Stimulated activated naive CD8-positive, alpha-beta T cell treated with anti-CD3 and anti-CD28 coated beads, Interleukin-15, amount 100 ng/mL, for 72 hours (primary cell): ENCODE measurements at places on chromosomes 11 and 22.

DNA sequence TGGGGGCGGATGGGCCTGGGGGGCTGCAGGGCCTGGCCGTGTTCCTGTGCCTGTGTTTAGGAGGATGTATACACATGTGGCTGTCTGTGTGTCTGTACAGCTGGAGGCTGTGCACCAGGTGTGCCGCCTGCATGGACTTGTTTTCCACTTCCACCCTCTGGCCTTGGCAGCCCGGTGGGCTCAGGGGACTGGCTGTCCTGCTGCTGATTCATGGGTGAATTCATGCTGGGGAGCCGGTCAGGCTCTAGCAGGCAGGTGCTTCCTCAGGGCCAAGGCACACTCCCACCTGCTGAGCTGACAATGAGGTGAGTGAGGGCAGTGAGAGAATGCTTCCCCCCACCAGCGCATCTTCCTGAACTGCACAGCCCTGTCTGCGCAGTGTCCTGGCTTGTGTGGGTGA lies 88.4 kb downstream of the CCDC81 start:
- DNase-seq = no peak

DNA sequence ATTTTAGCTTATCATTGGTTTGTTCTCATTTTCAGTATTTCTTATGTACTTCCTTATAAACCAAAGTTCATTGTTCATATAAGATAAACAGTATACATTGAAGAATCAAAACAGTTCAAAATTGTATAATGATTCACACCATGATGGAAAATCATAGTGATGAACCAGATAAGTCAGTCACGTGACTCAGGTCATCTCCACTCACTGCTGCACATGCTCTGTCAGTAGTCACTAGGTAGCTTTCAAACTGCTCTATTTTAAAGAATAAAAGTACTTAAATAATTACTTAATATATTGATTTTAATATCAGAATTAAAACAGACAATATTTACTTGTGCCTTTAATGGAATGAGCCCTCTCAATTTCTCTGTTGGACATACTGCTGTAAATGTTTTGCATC lies 37.5 kb downstream of the PDHX start:
- no peak for DNase-seq

DNA sequence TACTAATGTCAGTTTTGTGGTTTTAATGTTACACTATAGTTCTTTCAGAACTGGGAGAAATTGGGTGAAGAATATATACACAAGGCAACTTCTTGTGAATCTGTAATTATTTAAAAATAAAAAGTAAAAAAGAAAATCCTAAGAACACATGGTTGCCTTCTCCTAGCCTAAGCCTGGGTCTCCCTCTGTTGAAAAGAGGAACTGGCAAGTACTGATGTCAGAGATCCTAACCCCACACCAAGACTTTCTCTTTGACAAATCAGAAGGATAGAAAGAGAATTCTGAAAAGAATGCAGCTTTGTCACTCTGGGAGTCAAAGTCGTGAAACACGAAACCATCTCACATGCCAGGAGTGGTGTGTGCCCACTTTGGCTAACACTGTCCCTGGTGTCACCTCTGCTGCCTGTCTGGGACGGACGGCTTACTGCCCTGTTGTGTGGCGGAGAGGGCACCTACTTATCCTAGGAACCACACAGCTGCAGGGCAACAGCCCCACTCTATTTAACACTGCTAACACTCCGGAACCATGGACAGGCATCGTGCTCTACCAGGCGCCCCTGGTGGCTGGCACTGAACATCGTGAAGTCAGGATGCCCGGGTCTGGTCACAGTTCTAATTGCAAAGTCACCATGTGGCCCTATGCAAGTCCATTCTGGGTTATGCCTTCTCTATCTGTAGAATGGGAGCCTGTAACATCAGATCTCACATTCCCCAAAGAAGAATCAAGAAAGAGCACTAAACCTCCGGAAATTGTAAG lies 108.7 kb upstream of the CD82 start:
- DNase-seq = no peak

DNA sequence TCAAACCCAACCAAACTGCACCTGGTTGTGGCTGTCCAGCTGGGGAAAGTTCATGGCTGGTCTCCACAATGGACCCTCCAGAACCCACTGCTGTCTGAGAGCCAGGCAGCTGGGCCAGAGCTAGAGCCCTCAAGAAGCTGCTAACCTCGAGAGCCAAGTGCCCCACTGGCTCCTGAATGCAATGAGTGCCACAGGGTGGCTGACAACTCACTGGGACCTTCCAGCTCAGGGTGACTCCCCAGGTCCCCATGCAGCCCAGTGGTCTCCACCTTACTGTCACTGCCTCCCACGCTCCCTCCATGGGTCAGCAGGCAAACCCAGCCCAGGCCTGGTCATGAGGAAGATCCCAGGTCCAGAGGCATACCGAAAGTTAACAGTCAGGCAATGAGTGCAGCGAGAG lies 8.0 kb upstream of the CHST1 start:
- no peak for DNase-seq

GRCh38 chr22:26536056-26536761 lies 23.9 kb upstream of the TFIP11 start:
- DNase-seq = no peak

- no peak for DNase-seq
Observed at GRCh38 chr11:72238492-72239312, 5.3 kb downstream of the PHOX2A start.

GRCh38 chr11:132520199-132520598 lies 1012.1 kb downstream of the OPCML start:
- no peak for DNase-seq

DNA sequence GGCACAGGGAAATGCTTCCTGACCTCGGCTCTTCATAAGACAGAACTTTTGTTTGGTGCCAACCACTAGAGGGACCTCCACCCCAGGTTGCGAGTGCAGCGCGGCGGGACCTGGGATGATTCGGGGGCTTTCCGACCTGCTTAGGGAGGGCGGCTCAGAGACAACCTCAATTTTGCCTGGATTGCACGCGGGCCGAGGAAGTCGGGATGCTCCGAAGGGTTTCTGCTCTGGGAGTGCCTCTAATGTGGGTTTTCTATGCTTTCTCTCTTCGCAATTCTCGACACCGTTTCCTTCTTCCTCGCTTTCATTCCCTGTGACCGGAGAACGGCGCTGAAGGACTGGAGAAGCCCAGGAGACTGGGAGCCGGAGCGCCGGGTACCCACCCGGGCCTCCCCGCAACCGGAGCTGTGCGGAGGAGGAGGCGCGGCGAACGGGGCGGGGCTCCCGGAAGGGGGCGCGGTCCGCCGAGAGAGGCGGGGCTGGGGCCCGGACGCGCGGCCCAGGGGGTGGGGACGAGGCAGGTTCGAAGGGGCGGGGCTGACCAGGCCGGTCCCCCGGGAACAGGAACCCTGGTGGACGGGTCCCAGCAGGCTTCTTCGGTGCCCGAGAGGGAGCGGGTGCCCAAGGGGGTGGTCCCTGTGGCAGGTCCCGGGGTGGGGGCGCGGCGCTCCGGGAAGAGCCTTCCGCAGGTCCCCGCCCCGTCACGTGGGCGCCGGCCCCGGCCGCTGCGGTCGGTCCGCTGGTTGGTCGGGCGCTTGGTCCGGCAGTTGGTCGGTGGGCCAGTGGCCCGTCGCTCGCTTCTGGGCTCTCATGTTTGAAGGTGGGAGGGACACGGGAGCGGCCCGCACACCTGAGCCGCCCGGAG lies at the start of gene PPFIBP2:
Gene PPFIBP2 (plus strand): TSS at position 766 of the 865 bp plus-strand sequence. CDS start 35,477 bp downstream, outside the sequence.
- peak; percentile 85 for DNase-seq

DNA sequence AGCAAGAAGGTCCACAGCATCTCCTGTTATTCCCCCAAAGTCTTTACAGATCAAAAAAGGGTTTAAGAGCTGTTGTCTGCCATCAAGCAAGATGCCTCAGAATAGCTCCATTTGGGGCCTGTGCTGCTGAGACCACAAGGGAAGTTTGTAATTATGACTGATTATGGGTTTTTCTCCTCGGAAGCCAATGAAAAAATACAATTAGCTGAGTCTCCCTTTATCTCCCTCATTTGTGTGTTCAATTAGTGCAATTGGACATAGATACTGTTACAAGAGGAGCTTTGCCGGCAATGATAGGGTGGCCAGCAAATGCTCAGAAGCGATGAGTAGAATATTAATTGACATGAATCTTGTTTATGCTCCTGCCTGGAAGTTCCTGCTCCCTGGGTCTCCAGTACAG lies 83.7 kb downstream of the COMMD9 start:
- no peak for DNase-seq

- no peak for DNase-seq
Observed at GRCh38 chr11:19307498-19307897, 66.8 kb upstream of the E2F8 start.

DNA sequence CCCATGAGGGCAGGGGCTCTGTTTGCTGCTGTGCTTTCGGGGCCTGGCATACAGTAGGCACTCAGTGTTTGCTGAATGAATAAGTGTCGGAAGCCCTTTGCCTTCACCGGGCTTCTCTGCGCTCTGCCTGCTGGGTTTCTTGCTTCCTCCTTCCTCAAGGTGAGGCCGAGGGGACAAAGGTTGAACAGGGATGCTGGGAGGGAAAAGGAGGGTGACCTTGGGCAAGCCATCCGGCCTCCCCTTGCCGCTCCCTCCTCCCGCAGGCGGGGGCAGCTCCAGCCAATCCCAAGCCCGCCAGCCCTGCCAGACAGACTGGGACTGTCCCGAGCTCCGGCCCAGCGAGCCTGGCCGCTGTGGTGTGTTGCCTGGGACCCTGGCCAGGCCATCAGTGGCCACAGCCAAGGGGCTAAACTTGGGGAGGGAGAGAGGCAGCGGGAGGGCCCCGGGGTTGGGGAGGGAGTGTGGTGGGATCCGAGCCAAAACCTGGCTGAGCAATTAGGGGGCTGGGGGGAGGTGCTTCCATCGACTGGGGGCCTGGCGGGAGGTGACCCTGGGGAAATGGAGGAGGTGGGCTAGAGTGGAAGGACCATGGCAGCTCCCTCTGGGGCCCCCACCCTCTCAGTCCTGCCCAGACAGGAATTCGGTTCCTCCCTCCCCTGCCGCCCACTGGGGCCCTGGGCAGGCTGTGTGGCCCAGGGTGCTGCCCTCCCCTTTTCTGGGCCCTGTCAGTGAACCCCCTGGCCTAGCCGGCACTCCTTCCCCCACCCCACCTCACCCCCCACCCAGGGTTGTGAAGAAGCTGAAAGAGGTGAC lies 3.4 kb upstream of the RCOR2 start:
- no peak for DNase-seq

- no peak for DNase-seq
Observed at GRCh38 chr11:122040464-122040863, 75.6 kb downstream of the BLID start.

GRCh38 chr11:78914503-78914902 lies 339.8 kb upstream of the NARS2 start:
- no peak for DNase-seq

GRCh38 chr11:69007975-69008381 lies 5.1 kb downstream of the MRGPRF start:
- DNase-seq = no peak

DNA sequence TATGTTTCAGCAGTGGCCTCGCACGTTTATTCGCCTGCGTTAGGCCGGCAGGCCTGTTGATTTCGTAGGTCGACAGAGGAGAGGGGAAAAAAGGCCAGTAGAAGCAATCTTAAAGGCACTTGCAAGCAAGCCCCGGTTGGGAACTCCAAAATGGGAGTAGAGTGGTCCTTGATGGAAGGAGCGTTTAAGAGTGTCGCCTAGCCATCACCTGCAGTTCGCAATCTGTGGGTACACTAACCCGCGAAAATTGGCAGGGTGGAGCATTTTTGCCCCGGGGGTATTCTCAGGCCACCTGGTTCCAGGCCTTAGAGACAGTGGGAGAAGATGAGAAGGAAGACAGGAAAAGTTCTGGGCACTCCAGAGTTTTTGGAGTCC lies 1.1 kb downstream of the EWSR1 start:
- DNase-seq = no peak

- DNase-seq = no peak
Observed at GRCh38 chr22:47035425-47035881, 273.0 kb downstream of the TBC1D22A start.

GRCh38 chr11:287821-288477 lies 977 bp upstream of the PGGHG start:
- DNase-seq = no peak

- DNase-seq = no peak
Observed at GRCh38 chr11:97414801-97415200, 1025.0 kb downstream of the JRKL start.

DNA sequence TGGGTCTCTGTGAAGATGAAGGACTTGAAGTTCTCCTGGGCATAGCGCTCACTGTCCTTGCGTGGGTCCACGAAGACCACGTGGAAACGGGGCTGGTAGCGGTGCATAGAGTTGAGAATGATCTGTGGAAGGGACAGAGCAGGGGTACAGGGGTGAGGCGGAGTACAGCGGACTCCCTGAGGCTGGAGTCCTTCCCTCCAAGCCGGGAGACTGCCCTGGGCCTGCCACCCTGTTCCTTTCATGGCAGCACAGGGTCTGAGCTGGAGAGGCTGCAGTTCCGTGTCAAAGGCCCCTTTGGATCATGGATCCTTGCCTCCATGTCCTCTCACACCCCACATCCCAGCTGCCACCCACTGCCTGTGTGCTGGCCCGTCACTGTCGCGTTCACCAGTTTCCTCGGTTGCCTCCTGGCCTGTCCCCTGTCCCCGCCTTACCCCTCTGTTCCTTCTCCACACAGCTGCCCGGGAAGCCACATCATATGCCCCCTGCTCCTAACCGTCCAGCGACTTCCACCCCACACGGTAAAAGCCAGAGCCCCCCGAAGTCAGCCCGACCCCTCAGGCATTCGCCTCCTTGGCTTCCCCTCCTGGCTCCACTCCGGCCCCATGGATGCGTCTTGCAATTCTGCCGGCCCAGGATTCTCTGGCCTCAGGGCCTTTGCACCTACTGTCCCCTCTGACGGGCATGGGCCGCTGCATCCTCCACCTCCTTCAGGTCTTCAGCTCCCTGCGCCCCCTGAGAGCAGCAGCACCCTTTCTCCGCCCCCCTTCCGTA lies 3.4 kb upstream of the NUDT8 start:
- no peak for DNase-seq

DNA sequence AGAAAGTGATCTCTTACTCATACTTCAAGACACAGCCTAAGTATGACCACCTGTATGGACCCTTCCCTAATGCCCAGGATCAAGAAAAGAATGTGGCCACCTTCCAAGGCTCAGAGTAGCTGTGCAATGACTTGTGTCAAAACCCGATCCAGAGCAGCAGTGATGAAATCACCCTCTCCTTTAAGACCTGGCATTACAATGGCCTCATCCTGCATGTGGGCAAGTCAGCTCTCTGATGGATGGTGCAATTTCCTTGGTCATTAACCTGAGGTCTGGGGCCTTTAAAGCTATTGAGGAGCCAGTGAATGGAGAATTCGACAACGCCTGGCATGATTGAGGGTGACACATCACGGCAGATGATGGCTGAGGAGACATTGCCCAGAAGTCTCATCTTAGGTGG lies 9.1 kb upstream of the TUBA8 start:
- no peak for DNase-seq

- DNase-seq = no peak
Observed at GRCh38 chr11:73974604-73975478, 7.8 kb downstream of the UCP2 start.

DNA sequence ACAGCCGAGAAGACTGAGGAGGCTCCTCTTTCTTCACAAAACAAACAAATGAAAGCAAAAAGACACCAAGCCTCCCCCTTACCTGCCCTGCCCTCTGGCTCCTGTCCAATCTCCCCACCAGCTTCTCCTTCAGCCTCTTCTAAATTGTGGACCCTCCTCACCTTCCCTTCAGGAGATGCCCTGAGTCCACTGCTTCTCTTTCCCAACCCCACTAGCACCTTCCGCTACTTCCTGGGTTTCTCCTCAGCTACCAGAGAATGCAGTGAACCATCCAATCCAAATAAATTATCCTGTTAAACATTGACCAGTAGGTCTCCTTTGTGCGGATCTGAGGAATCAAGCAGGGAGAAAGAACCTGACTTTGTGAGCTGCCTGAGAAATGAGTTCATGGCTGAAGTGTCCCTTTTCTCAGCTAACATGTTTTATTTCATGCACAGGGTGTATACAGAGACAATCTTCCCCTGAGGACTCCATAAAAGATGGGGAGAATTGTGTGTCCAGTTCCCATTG lies 63.2 kb upstream of the VPREB1 start:
- no peak for DNase-seq
